Activated T-cell treated with anti-CD3 and anti-CD28 coated beads for 1 hour (primary cell): ENCODE measurements at places on chromosomes 4 and X.

GRCh38 chr4:37852376-37852775 lies 25.9 kb downstream of the PGM2 start:
- DNase-seq: no peak

DNA sequence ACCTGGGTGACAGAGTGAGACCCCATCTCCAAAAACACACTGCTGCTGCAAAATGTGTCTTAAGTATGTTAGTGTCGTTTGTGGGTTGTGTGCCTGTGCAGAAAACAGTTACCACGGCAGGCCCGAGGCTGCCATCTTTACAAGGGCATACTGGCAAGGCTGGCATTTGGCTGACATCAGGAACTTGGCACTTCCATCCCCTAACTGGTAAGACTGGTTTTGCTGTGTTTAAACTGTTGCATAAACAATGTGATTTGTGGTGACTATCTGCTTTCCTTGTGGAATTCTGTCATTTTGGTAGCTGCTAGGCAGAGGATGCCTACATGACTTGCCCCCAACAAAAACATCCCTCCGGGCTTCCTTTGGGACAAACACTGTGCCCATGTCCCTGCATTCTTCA lies 12.3 kb downstream of the LRP2BP start:
- DNase-seq: no peak

- DNase-seq: no peak
Measured at GRCh38 chr4:160864253-160864652, 1299.5 kb downstream of the FSTL5 start.

DNA sequence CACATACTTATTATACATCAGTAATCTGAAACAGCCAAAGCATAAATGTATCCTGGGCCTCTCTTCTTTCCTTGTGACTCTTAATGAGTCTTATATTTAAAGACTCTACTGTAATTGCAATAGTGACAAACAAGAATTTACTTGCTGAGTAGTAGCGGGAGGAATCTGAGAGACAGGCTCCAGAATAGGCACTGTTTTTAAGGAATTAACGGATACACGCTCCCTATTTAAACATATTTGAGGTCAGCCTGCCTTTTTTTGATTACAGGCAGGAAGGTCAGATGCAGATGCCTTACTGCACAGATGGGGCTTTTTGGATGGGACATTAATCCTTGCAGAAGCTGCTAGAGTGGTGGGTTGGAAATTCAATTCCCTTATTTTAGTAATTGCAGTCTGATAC lies 196.3 kb upstream of the ANXA3 start:
- no peak for DNase-seq

DNA sequence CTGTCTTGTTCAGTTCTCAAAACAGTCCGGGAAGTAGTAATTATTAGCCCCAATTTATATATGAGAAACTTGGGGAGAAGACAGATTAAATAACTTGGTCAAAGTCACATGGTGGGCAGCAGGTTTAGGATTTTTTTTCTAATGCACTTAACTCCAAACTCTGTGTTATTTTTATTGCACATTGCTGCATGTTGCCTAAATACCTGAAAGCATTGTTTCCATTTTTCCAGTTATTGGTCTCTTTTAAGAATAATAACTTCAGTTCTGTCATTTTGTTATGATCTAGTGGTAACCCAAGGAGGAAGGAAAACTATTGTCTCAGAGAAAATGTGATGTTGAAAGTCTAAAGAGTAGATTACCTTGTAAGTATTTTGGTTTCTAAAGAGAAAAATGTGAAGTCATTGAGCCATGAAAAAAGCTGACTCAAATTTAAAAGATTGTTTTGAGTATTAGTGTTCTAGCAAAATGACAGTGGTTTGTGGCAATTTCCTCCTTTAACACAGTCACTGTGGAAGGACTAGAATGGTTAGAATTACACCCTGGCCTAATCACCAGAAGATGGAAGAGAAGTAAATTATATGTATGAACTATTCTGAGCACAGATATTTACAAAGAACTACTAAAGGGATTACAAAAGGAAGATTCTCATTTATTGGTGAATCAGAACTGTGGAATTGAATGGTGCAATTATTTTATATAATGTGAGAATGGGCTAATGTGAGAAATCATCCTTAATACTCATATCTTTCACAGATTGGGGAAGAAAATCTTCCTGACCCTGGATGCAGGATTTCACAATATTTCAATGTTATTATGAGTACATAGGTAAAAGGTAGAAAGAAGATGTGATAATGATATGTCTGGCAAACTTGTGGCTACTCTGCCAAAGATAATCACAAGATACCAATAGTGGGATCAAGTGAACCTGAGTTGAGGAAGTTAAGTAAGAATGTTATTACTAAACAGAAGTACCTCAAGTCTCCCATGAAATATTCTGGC lies 21.7 kb upstream of the CXCL8 start:
- no peak for DNase-seq

- no peak for DNase-seq
Measured at GRCh38 chr4:2303121-2303685, 41.3 kb upstream of the MXD4 start.

- DNase-seq: no peak
Measured at GRCh38 chr4:168877511-168878491, 132.3 kb downstream of the CBR4 start.

DNA sequence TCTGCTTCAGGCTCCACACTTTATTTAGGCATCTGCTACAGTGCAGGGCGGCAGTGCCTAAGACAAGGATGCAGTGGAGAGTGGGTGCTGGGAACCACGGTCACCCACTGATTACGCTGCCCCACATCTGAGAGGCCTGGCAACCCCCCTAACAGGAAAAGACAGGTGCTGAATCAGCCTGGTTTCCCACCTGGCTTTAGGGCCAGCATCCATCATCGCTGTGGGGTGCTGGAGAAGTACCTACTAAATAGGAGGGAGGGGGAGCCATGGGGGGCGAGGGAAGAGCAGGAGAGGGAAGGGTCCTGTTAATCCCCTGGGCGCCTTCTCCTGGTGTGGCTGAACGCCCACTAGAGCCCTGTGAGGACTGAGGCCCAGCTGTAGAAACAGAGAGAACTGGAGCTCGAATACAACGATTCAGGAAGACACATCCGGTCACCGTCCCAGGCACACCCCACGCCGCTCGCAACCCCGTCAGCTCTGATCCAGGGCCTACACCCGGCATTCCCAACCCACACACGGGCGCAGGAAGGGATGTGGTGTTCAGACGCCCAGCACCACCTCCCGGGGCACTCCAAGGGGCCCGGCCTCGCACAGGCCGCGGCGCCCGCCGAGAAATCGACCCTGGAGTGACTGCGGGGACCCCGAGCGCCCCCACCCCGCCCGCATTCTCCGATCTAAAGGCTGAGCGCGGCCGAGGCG lies 554 bp downstream of the DCTD start:
- DNase-seq: peak; percentile 17

DNA sequence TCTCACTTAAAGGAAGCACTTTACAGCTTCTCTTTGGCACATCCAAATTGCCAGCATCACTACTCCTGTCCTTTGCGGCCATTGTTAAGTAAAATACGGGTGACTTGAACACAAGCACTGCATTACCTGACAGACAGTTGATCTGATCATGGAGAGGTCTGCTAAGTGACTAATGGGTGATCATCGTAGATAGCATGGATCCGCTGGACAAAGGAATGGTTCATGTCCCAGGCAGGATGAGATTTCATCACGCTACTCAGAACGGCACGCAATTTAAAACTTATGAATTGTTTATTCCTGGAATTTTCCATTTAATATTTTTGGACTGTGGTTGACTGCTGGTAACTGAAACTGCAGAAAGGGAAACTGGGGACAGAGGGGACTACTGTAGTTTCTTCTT lies 94.1 kb downstream of the NEUROG2 start:
- DNase-seq: no peak

DNA sequence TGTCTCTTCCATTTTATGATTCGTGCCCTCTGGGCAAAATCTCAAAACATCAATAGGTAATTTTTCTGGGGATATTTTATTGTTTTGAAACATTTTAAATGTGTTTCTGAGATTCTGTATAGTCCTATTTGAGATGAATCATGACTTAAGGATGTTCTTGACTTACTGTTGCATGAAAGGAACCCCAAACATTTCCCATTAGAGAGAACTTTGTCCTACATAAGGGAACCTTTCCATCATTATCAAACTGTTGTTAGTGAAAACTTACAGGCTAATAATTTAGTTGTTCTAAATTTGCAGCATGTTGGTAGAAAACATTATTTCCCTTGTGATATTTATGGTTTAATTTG lies 523.3 kb downstream of the PPARGC1A start:
- no peak for DNase-seq

- no peak for DNase-seq
Measured at GRCh38 chr4:123449362-123449761, 52.8 kb downstream of the SPRY1 start.

- no peak for DNase-seq
Measured at GRCh38 chrX:137387646-137388045, 178.3 kb upstream of the ZIC3 start.

- no peak for DNase-seq
Measured at GRCh38 chr4:189443341-189443740, 497.3 kb upstream of the FRG1 start.

GRCh38 chr4:153976954-153977353 lies 188.1 kb upstream of the SFRP2 start:
- no peak for DNase-seq

DNA sequence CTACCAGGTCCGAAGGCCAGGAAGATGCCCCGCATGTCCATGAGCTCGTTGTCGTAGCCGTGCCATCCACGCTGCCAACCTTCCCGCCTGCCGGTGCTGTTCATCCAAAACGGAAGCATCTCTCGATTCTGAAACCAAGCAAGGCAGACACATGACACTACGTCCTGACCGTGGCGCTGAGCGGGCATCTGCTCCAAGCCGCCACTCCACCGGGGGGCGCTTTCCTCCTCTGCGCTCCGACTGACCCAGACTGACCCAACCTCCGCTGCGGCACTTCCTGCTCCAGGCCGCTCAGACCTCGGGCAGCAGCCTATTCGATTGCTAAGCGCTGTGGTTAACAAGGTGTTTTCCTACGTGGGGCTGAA lies 120.5 kb downstream of the ENPP6 start:
- no peak for DNase-seq

DNA sequence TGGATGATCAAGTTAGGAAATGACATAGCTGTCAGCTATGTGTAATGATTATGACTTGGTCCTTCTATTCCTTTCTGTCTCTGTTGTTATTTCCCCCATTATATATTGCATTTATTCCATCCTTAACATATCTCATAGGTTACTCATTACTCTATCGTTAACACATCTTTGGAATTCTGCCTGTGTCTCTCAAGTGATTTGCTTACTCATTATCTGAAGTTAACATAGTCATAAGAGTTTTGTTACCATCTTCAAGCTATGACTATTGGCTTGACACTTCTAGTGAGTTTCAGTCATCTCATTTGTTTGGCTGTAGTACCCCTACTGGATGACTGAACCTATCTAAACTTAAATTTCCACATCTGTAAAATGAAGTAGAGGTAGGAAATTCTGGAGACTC lies 286.1 kb upstream of the PPP1R2C start:
- no peak for DNase-seq

DNA sequence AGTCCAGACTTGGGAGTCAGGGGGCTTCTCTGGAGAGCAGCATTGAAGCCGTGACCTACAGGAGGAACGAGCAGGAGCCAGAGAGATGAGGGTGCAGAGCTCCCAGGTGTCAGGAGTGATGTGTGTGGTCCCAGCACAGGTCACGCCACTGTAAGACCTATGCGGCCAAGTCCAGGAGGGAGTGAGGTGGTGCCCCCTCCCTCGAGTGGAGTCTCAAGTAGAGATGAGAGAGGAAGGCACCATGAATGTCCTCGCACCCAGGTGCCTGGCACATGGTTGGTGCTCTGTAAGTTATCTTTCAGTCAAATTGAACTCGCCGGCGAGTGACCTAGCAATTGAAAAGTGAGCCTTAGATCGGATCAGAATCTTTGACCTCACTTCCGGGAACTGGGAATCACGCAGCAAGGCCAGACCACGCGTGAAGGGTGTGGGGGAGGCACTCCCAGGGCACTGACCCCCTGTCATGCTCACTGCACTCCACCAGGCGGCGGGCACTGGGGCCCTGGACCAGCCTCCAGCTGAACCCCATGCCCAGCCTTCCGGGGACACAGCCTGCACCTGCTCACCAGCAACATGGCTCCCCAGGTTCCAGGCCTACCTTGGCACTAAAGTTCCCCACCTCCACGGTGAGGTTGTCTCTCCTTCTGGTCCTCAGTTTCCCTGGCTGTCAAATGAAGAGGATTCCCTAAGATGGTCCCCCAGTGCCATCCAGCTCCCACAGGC lies 127.4 kb downstream of the HMX1 start:
- DNase-seq: no peak

GRCh38 chr4:55083735-55084134 lies 41.7 kb downstream of the KDR start:
- DNase-seq: no peak

GRCh38 chr4:32789026-32789608 lies 2068.9 kb downstream of the PCDH7 start:
- no peak for DNase-seq

- no peak for DNase-seq
Measured at GRCh38 chr4:25823632-25824031, 39.2 kb downstream of the SEL1L3 start.

- no peak for DNase-seq
Measured at GRCh38 chr4:19126903-19127302, 1105.3 kb upstream of the LCORL start.

DNA sequence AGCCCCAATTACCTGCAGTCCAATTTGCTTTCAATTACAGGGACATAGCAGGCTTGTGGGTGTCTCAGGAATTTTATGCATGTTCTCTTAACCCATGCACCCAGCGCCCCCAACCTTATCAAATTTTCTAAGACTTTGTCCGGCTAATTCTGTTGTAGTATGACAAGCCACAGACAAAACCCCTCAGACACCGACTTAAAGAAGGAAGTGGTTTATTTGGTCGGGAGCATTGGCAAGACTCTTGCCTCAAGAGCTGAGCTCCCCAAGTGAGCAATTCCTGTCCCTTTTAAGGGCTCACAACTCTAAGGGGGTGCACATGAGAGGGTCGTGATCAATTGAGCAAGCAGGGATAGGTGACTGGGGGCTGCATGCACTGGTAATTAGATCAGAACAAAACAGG lies 28.7 kb upstream of the IL9R start:
- no peak for DNase-seq

- DNase-seq: no peak
Measured at GRCh38 chrX:133335027-133335426, 80.3 kb downstream of the GPC4 start.
